ENCODE measurements at places on chromosomes 3 and 15.
A peak's percentile ranks its signal among the peaks of the same experiment; 100 is the strongest.

DNA sequence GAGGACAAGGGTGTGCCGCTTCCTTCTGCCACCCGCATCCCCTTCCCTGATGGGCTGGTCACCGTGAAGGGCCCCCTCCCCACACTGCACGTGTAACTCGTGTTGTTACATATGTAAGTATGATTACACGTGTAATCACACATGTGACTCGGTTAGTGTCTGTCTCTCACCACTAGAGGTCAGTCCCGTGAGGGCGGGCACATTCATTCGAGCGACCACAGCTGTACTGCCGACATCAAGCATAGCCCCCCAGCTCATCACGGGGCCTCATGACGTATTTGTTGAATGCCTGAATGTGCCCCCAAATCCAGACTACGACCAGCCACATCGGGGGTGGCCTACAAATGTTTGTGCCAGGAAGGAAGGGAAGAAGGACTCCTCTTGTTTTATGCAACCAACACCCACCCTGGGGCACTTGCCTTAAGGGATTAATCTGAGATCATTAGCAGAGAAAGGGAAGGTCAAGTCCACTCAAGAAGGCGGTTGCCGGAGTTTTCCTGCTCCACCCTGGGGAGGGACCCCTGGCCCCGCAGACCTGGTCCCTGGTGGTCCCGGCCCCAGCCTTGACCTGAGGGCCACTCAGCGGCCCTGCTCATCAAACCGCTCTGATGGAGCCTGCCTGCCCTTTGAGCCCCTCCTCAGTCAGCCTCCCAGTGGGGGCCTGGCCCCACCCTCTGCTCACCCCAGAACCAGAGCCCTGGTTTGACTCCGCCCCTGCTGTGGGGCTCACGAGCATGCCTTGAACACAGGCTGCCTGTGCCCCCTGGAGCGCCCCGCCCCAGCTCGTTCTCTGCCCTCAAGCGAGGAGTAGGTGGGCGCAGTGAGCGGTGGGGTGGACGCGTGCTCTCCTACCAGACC, 52.8 kb downstream of the RGMA start:
- no peak for DNase-seq
- H3K27ac ChIP-seq: no peak overlapping the region
- no peaks in the 10 kb centered on the region for H3K4me1 ChIP-seq
- H3K36me3 ChIP-seq: no peaks in the 10 kb centered on the region

DNA sequence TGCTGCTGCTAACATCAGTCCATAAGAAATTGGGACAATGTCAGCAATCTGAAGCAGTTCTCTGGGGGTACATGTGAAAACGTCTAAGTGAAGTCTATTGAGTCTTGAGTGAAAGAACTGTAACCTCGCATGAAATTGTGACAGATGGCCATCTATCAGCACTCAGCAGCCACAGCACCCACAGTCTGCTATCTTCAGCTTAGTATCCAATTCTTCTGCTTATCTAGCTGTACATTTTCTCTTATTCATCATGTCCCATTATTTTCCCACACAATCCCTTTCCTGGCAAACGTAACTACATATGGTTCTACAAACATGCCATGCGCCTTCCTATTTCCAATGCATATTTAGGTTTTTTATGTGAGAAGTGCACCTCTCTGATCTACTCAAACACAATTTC, 629.7 kb downstream of the NTRK3 start:
- H3K4me3 ChIP-seq: no peak overlapping the region
- H3K27me3 ChIP-seq: no peaks in the 10 kb centered on the region
- no peaks in the 10 kb centered on the region for H3K4me1 ChIP-seq
- no peak overlapping the region for H3K27ac ChIP-seq
- no peaks in the 10 kb centered on the region for H3K36me3 ChIP-seq

- H3K27ac ChIP-seq: peak overlapping the region; percentile 22
- no peaks in the 10 kb centered on the region for H3K4me1 ChIP-seq
- H3K4me3 ChIP-seq: no peak overlapping the region
- H3K36me3 ChIP-seq: no peaks in the 10 kb centered on the region
Observed at GRCh38 chr3:52090131-52090932, 34.0 kb upstream of the DUSP7 start.

DNA sequence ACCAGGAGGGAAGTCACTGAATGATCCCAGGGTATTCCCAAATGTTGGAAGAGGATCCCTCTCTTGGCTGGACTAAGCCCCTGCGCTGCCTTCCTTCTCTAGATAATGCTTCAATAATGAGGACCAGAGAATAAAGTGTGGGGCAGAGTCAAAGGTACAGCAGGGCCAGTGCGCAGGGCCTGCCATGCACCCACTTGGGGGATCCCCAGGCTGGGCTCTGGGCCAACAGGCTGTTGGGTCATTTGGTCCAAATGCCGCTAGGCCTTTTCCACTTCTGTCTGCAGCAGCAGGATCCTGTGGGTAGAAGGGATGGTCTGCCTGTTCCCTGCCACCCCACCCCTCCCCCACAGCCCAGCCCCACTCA, 5.7 kb upstream of the CLK3 start:
- H3K36me3 ChIP-seq: no peaks in the 10 kb centered on the region
- no peaks in the 10 kb centered on the region for H3K4me1 ChIP-seq
- H3K27me3 ChIP-seq: no peaks in the 10 kb centered on the region
- no peak overlapping the region for H3K27ac ChIP-seq
- no peak overlapping the region for H3K4me3 ChIP-seq
- no peak for DNase-seq

DNA sequence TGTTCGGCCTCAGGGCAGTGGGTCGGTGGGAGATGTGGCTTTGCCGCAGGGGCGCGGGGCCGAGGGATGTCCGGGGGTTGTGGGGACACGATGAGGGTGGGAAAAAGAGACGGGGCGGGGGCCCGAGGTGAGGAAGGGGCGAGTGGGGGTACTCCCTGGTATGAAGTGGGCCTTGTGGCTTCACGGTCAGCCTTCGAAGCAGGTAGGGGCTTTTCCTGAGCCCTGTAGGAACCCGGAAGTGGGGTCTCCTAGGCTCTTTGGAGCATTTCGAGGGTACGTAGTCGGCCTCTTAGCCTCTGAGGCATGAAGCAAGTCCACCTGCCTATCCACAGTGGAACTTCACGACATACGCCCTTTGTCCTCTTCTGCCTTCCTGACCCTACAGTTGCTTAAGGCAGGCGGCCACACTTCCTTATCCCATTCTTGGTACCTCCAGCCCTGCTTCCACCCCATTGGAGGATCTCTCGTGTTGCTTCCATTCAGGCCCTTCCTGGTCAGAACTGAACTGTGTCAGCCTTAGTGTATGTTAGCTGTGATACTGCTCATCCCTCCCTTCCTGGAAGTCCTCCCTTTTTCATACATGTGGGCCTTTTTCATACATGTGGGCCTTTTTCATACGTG, 389 bp downstream of the ARPC4 start:
- peak overlapping the region; percentile 95 for H3K27ac ChIP-seq
- peaks cover 8% of the 10 kb centered on the region for H3K36me3 ChIP-seq
- DNase-seq: no peak

- H3K4me3 ChIP-seq: no peak overlapping the region
- H3K27me3 ChIP-seq: no peaks in the 10 kb centered on the region
- no peak for DNase-seq
- H3K4me1 ChIP-seq: no peaks in the 10 kb centered on the region
- no peaks in the 10 kb centered on the region for H3K36me3 ChIP-seq
- no peak overlapping the region for H3K27ac ChIP-seq
Observed at GRCh38 chr15:37900326-37901221, 33.9 kb upstream of the TMCO5A start.

DNA sequence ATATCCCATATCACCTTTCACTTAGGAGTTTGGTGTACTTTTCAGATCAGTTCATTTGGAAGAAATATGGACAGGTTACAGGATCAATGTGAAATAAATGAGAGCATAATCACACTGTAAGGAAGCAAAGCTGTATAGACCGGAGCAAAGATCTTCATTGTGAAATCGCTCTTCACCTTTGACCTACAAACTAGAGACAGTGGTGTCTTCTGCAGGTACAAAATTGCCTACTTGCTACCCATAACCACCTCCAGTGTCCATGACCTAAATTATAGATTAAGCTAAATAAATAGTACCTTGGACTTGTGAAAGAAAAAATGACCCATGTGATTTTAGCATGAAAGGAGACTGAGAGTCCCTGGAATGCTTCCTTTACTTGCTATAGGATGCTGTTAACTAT, 379.5 kb upstream of the SUCLG2 start:
- no peaks in the 10 kb centered on the region for H3K27me3 ChIP-seq
- H3K27ac ChIP-seq: no peak overlapping the region
- H3K4me1 ChIP-seq: peaks cover 2% of the 10 kb centered on the region
- H3K4me3 ChIP-seq: no peak overlapping the region
- no peaks in the 10 kb centered on the region for H3K36me3 ChIP-seq

DNA sequence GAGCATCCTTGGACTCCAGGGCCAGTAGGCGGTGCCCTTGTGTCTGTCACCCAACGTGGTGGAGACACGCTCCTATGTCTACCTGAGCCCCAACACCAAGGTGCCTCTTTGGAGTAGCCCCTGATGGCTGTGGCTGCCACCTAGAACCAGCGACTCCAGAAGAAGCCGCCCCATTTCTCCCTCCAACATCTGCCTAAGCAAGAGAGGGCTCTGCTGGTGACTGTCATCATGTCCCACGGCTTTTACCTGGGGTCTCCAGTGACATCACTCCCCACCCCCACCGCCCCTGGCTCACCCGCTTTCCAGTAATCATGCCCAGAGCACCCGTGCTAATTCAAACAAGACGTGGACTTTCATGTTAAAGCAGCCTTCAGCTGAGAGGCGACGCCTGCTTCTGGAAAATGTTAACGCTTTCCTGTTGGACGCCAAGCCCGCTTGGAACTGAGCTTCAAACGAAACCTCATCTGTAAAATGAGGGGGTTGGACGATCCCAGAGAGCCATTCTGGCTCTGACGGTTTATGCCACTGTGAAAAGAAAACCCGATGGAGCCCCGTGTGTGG, 57.0 kb downstream of the ISG20 start:
- no peaks in the 10 kb centered on the region for H3K27me3 ChIP-seq
- no peaks in the 10 kb centered on the region for H3K36me3 ChIP-seq
- no peak for DNase-seq
- H3K4me3 ChIP-seq: no peak overlapping the region
- H3K27ac ChIP-seq: no peak overlapping the region

DNA sequence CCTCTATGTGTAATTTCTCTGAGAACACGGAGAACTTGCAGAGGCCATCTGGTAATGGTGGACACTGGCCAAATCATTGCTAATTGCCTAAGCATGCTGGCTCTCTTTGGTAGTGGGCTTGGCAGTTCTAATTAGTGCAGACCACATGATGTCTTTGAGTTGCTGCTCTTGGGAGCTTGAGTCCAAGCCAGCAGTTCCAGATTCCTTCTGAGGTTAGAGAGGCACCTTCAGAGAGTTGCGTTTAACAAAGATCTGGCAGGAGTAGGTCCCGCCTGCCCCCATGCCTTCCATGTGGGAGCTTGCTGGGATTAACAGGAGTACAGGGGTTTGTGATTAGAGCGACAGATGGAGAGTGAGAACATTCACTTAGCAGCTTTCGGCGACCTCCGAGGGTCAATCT, 449.0 kb upstream of the LMCD1 start:
- no peaks in the 10 kb centered on the region for H3K36me3 ChIP-seq
- no peaks in the 10 kb centered on the region for H3K27me3 ChIP-seq
- no peak for DNase-seq
- H3K4me1 ChIP-seq: no peaks in the 10 kb centered on the region
- H3K4me3 ChIP-seq: no peak overlapping the region
- H3K27ac ChIP-seq: no peak overlapping the region

GRCh38 chr15:58432401-58432800, 610 bp downstream of the LIPC start:
- no peaks in the 10 kb centered on the region for H3K36me3 ChIP-seq
- no peaks in the 10 kb centered on the region for H3K27me3 ChIP-seq
- no peak overlapping the region for H3K4me3 ChIP-seq
- no peak for DNase-seq
- peak overlapping the region; percentile 37 for H3K27ac ChIP-seq

DNA sequence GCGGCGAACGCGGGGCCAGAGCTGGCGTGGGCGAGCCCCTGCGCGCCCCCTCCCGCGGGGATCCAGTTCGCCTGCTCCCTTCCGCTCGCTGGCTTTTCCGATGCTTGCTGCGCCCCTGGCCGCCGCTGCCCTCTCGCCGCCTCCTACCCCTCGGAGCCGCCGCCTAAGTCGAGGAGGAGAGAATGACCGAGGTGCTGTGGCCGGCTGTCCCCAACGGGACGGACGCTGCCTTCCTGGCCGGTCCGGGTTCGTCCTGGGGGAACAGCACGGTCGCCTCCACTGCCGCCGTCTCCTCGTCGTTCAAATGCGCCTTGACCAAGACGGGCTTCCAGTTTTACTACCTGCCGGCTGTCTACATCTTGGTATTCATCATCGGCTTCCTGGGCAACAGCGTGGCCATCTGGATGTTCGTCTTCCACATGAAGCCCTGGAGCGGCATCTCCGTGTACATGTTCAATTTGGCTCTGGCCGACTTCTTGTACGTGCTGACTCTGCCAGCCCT, 721 bp downstream of the P2RY1 start:
- H3K4me3 ChIP-seq: peak overlapping the region; percentile 67
- H3K36me3 ChIP-seq: no peaks in the 10 kb centered on the region
- DNase-seq: peak; percentile 43
- peak overlapping the region; percentile 84 for H3K27ac ChIP-seq

- no peak overlapping the region for H3K4me3 ChIP-seq
- no peak overlapping the region for H3K27ac ChIP-seq
- no peak for DNase-seq
- no peaks in the 10 kb centered on the region for H3K4me1 ChIP-seq
Observed at GRCh38 chr3:164024786-164025185, 1053.5 kb downstream of the SI start.

DNA sequence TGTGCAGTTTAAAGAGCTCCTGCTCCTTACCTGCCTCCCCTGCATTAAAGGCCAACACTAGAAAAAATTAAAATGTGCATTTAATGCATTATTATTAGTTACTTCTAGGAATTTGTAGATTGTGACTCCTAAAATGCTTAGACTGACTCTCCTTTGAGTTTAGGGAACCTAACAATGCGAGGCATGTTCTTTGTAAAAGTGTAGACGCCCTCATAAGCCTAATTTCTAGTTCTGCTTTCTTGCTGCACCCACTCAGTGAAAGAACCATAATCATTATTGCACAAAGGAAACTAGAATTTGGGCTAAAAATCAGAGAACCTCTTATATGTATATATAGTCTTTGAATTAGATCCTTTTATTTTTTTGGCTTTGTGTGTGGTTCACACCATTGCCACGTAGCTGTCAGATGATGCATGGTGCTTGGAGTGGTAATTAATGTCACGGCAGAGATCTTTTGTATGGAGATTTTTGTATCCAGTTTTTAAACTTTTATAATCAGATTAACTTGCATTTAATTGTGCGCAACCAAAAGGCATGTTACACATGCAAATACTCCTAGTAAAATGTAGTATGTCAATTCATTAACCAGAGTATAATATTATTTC, 710 bp downstream of the ABHD10 start:
- H3K27ac ChIP-seq: peak overlapping the region; percentile 72
- no peaks in the 10 kb centered on the region for H3K36me3 ChIP-seq
- H3K4me3 ChIP-seq: peak overlapping the region; percentile 88
- H3K4me1 ChIP-seq: peaks cover 6% of the 10 kb centered on the region
- H3K27me3 ChIP-seq: no peaks in the 10 kb centered on the region
